ENCODE measurements at places on chromosomes 2 and 18. TPM values are rescaled to one million over a fixed set of nuclear protein-coding genes. Genes with fewer than 3 reads are reported as not detected.

Gene CXCR1
- 0.54 TPM for total RNA-seq

Gene ANKRD53
- total RNA-seq, result not detected

Gene NXPH2
- total RNA-seq, result not detected

Gene QPCT
- 0.54 TPM for total RNA-seq

Gene SLC5A7
- not detected for total RNA-seq

Gene RNF152
- 0.05 TPM for total RNA-seq

Gene GAL3ST2
- total RNA-seq, result not detected

Gene C1QL2
- not detected for total RNA-seq

Gene EPB41L5
- 1.8 TPM for total RNA-seq

Gene NTSR2
- total RNA-seq, result not detected

Gene POTEI
- total RNA-seq, result not detected

Gene ARHGAP25
- 156 TPM for total RNA-seq

Gene COL4A4
- total RNA-seq, result not detected

Gene ZNF396
- total RNA-seq, result 0.54 TPM

Gene LAMA1
- not detected for total RNA-seq

Gene FKBP7
- 1.1 TPM for total RNA-seq

Gene NPHP1
- 0.15 TPM for total RNA-seq

Gene KLHL29
- 2.2 TPM for total RNA-seq

Gene SRSF7
- total RNA-seq, result 257 TPM

Gene ABCA12
- not detected for total RNA-seq

Gene SERPINB11
- not detected for total RNA-seq

Gene LRRC30
- total RNA-seq, result not detected

Gene CD302
- 0.34 TPM for total RNA-seq
